HS-5 (cell line): ENCODE measurements at places on chromosomes 5 and 9.

DNA sequence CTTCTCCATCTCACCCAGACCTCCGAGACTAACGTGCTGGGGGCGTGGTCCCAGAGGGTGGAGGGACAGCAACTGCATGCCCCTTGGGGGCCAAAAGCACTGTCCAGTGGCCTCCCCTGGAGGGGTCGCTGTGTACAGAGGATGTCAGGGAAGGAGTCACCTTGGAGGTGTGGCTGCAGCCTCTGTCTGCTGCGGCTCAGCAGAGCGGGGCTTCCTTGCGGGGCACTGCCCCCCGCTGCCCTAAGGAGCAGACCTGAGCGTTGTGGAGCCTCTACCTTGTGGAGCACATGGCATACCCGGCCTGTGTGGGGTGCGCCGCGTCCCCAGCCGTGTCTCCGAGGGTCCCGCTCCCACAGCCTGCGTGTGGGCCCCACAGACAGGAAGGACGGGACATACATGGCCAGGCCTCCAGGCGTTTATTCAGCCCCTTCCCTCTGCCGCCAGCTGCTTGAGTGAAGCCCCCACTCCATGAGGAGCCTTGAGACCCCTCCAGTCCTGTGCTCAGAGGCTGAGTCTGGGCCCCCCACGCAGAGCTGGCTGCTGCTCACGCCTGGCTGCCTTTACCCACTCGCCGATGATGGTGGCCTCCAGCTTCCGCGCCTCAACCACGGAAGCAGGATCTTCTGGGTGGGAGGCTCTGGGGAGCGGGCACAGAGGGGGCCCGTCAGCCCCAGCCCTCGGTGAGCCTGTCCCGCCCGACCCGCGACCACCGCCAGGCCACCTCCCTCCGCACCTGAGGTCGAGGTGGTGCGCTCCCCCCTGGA, 4.2 kb downstream of the DPP7 start:
- no peak for DNase-seq

DNA sequence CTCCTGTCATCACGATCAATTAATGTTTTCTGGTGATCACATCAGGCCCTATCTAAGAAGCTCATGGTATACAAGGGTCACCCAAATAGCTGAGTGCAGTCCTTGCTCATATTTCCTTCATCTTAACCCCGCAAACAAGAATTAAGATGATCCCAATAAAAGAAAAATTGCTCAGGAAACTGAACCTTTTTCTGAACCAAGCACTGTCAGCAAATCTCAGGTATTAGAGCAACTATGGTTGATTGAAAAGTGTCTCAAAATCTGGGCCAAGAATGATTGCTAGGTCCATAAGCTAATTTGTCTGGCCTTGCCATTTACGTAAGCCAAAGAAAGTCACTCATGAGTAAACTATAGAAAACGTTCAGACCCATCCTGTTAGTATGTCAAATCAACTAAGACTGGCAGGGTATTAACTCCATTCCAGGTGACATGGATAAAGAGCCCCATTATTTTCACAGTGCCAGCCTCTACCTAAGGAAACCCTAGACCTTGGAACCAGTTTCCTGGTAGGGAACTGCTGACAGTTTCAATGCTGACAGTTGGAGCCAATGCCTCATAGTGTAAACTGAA, 209.3 kb downstream of the DEPDC1B start:
- no peak for DNase-seq

GRCh38 chr5:3460416-3460815, 135.2 kb upstream of the IRX1 start:
- DNase-seq: no peak

GRCh38 chr9:113624721-113625120, 161.2 kb downstream of the RGS3 start:
- peak; percentile 74 for DNase-seq

- no peak for DNase-seq
Measured at GRCh38 chr9:137960496-137960895, 82.9 kb downstream of the CACNA1B start.

DNA sequence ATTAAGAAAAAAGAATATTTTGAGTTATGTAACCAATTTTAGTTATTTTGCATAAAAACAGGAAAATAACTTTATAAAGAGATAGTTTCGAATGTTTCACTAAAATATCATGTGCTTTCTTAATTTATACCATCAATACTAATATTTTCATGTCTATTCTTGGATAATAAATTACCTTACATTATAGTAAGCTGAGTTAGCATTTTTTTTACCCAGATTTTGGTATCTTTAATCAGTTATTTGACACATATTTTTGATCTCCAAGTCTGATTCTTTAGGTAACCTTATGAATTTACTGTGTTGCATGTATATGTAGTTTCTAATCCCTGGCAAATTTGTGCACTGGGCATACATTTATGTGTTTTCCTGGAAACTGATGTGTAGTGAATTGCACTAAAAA, 138.0 kb downstream of the KDM4C start:
- no peak for DNase-seq

DNA sequence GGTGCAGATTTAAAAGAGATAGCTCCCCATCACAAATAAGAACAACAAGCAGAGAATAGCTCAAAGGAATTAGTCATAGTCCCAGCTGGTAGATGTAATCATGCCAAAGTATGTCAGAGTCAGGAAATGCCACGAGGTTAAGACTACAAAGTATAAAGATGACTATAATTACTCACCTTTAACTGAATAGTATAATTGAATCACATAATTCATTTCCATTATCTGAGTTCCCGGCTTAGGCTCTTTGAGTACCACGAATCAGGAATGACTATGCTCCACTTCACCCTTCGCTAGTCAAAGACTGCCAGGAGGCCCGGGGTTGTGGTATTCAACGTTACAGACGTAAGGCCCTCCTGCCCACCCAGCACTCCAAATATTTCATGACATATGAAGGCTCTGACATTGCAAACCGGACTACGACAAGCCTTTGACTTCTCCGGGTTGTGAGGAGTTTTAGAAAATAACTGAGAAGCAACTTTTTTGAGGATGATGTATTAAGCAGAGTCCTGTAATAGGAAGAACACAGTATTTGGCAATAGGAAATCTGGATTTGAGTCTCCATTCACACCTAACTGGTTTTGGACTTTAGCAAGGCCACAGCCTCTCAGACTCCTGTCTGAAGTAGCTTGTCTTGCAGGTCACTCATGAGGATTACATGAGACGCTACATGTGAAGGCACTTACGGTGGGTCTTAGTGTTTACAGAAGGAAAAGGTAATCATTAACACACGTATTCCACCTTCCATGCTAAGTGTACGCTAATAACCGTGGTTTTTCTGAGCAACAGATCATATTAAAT, 64.6 kb downstream of the ENC1 start:
- DNase-seq: peak; percentile 73

- DNase-seq: no peak
Measured at GRCh38 chr5:172347496-172348052, 64.0 kb upstream of the UBTD2 start.

- no peak for DNase-seq
Measured at GRCh38 chr9:14497476-14497875, 183.5 kb upstream of the NFIB start.

GRCh38 chr5:35036536-35036935, 11.2 kb downstream of the AGXT2 start:
- no peak for DNase-seq

GRCh38 chr5:76376148-76376865, 26.8 kb upstream of the IQGAP2 start:
- DNase-seq: no peak

- no peak for DNase-seq
Measured at GRCh38 chr9:98609646-98610045, 99.1 kb downstream of the GABBR2 start.

- DNase-seq: peak; percentile 84
Measured at GRCh38 chr5:173515526-173515925, 100.9 kb downstream of the BOD1 start.

GRCh38 chr5:58075907-58076306, 384.0 kb downstream of the PLK2 start:
- no peak for DNase-seq

DNA sequence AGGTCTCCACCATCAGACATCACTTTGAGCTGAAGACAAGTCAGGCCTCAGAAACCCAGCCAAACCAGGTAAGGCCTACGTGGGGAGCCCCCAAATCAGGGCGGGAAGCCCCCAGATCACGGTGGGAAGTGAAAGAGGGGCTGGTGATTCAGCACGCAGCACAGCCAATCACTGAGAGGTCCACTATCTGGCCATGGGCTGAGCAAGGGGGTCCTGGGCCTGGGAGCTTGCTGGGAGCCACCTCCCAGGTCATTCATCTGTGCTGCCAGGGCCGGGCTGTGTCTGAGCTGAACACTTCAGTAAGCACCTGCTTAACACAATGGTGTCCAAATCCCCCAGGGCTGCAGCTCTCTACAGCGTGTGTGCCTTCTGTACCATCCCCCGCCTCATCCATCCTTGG, 15.5 kb downstream of the MED10 start:
- DNase-seq: no peak

- DNase-seq: no peak
Measured at GRCh38 chr9:3698076-3698475, 172.3 kb upstream of the RFX3 start.

GRCh38 chr9:123099042-123099441, 65.6 kb downstream of the GPR21 start:
- DNase-seq: no peak

- no peak for DNase-seq
Measured at GRCh38 chr5:116355819-116356601, 218.6 kb downstream of the SEMA6A start.

DNA sequence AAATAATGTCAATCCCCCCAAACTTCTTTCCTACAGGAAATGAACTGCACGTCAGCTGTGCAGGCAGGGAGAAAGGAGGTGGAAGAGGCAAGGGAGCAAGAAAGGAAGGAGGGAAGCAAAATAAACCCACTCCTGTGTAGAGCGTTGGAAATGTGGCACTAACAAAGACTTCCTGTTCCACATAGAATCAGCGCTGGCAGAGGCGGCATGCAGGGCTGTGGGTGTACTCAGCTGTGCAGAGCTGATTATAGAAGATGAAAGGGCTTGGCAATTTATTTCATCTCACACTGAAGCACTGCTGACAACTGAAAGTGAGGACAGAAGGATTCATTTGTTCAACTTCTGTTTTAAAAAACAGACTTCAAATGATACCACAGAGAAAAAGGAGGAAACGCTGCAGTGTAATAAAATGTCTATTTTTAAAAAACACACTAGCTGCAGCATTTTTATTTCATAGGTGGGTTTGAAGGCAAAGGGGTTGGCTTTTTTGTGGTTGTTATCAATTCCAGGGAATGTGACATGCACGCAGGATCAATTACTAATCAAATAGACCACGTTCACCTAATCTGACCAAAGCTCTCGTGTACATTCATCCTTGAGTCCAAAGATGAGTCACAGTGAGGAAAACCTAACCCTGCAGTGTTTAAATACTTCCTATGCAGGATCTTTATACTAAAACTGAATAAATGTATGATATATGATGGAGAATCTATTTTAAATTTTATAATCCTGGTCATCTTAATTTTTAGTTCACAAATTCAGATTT, 583.5 kb downstream of the ZNF608 start:
- DNase-seq: peak; percentile 19

- DNase-seq: no peak
Measured at GRCh38 chr9:90169490-90169889, 473.1 kb downstream of the DIRAS2 start.

GRCh38 chr5:8953911-8954438, 591.9 kb downstream of the SEMA5A start:
- DNase-seq: no peak

- peak; percentile 29 for DNase-seq
Measured at GRCh38 chr5:36209664-36210063, 32.1 kb downstream of the NADK2 start.

GRCh38 chr5:44167540-44167939, 221.7 kb downstream of the FGF10 start:
- no peak for DNase-seq

- DNase-seq: no peak
Measured at GRCh38 chr5:64301566-64301965, 135.9 kb downstream of the RNF180 start.

- no peak for DNase-seq
Measured at GRCh38 chr5:116042375-116042774, 10.1 kb downstream of the ARL14EPL start.

GRCh38 chr9:125911861-125912644, 164.9 kb downstream of the PBX3 start:
- no peak for DNase-seq

DNA sequence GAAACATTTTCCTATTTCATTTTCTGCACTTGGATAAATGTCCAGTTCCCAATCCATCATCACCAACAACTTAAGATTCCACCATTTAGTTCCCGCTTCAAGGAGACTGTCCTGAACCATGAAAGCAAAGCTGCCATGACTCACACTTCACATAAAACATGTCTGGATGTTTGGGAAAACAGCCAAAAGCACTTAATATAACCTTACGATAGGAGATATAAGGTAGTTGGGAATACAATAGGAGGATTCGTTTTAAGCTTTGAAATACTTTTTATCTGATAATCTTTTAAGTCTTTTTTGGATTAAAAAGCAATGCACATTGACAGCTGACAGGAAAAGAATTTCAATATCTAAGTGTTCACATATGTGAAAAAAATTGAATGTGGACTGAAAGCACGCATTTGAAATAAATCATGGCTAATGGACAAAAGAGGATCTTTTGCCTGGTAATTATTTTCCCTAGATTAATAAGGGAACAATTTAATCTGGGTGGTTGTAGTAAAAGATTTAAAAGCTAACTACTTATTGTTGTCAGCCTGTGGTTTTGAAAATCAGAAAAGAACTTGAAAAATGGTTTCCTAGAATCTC, 17.3 kb upstream of the TGFBI start:
- DNase-seq: no peak

DNA sequence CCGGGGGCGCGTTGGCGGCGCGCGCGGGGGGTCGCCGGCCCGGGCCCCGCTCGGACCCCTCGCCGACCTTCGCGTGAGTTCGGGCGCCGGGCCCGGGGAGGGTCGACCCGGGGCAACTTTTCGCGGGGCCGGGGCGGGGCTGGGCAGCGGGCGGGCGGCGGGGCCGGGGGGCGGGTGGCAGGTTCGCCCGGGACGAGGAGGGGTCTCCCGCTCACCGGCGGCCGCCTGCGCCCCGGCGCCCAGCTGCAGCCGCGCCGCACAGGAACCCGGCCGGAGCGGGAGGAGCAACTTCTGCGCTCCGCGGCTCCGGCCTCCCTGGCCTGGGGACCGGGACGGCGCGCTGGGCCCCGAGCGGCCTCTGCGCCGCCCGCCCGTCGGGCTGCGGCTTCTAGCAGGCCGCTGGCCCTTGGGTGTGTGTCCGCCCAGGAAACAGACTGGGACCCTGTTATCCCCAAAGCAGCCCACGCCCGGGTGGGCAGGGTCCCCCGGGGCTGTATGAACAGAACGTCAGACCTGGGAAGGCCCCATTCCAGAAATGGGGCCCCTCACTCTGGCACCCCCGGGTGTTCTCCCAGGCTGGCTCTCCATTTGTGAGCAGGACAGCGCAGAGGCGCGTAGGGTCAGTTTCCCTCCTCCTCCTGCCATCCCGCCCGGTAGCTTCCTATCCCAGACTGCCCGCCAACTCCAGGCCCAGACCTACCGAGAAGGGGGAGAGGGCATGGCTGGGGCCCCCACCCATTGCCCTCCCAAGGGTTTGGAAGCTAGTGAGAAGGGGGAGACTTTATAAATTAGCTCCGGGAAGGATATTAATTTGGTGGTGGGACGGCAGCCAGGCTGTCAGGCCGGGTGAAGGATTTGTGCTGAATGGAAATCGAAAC, 708 bp downstream of the RXRA start:
- no peak for DNase-seq

- DNase-seq: no peak
Measured at GRCh38 chr5:42923710-42924109, 112.0 kb upstream of the SELENOP start.

- no peak for DNase-seq
Measured at GRCh38 chr5:155087036-155087435, 73.5 kb downstream of the KIF4B start.

- DNase-seq: no peak
Measured at GRCh38 chr9:24518545-24518944, 27.2 kb downstream of the IZUMO3 start.

GRCh38 chr5:75130818-75131349, 78.5 kb upstream of the GCNT4 start:
- DNase-seq: no peak
